ENCODE measurements at places on chromosomes 7 and 10.

GRCh38 chr10:15140698-15141097 lies 27.8 kb downstream of the NMT2 start:
- DNase-seq = no peak

GRCh38 chr10:69409176-69409495 lies 7.6 kb downstream of the TACR2 start:
- DNase-seq = no peak

- no peak for DNase-seq
These were observed 137.7 kb downstream of the ZMIZ1 start for GRCh38 chr10:79206300-79207095.

DNA sequence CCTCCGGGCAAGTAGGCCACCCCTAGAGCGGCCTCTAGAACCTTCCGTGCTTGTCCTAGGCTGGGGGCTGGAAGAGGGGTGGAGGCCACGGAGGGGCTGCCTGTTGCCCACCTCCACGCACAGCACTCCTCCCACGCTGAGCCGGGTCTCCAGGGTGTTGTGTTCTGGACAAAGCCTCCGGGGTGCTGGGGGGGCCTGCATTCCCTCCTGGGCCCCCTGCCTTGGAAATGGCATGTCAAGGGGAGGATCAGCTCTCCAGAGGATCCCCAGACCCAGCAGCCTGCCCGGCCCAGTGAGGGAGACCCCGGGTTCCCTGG lies 8.1 kb upstream of the TTYH3 start:
- DNase-seq = no peak

DNA sequence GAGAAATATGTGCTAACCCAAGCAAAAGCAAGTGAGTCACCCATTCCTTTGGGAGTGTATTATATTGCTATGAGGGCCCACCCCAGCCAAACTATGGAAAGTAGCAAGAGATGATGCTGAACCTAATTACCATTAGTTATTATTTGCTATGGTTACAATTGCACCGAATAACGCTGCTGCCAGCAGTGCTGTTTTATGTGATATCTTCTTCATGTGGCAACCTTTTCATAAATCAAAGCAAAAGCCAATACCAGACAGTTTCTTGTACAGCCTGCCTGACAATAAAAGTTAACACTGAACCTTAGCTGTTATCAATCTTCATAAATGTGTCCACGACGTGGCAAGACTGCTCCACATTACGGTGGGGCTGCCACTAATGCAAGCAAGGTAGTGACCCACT lies 241.7 kb upstream of the PLXNA4 start:
- no peak for DNase-seq

GRCh38 chr7:77315182-77315591 lies 101.0 kb downstream of the GSAP start:
- DNase-seq = no peak

DNA sequence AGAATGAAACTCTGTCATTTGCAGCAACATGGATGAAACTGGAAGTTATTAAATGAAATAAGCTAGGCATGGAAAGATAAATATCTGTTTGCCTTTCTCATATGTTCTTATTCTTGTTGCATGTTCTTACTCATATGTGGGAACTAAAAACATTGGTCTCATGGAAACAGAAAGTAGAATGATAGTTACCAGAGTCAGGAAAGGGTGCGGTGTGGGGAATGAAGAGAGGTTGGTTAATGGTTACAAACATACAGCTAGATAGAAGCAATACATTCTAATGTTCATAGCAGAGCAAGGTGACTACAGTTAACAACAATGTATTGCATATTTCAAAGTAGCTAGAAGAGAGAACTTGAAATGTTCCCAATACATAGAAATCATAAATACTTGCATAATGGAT lies 105.1 kb downstream of the FAM107B start:
- no peak for DNase-seq

DNA sequence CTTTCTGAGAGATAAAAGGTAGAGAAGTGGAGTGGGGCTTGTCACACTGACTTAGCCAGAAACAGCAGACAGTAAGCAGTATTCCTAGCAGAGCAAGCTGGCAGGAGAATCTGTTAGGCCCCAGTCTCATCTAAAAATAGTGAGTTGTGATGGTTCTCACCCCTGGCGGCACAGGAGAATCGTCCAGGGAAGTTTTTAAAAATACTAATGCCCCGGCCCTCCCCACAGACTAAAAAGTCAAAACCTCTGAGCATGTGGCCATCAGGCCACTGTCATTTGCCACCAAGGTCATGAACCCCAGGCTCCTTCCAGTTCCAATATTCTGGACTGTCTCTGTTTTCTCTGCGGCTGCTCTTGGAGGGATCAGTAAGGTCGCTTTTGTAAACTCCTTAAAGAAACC lies 34.0 kb downstream of the LYZL1 start:
- no peak for DNase-seq

GRCh38 chr10:109838592-109839244 lies 84.6 kb downstream of the XPNPEP1 start:
- DNase-seq = no peak

DNA sequence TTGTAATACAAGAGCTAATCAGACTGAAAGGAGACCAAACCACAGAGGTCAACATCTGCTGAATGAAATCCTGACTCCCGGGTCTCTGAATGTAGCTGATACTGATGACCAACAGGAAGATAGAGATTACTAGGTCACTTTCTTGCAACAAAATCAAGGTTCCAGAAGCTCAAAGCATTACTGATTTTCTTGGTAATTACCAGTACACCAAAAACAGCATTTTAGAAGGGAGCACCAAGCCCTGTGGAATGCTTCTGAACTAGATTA lies 177.7 kb downstream of the SLC25A13 start:
- no peak for DNase-seq

DNA sequence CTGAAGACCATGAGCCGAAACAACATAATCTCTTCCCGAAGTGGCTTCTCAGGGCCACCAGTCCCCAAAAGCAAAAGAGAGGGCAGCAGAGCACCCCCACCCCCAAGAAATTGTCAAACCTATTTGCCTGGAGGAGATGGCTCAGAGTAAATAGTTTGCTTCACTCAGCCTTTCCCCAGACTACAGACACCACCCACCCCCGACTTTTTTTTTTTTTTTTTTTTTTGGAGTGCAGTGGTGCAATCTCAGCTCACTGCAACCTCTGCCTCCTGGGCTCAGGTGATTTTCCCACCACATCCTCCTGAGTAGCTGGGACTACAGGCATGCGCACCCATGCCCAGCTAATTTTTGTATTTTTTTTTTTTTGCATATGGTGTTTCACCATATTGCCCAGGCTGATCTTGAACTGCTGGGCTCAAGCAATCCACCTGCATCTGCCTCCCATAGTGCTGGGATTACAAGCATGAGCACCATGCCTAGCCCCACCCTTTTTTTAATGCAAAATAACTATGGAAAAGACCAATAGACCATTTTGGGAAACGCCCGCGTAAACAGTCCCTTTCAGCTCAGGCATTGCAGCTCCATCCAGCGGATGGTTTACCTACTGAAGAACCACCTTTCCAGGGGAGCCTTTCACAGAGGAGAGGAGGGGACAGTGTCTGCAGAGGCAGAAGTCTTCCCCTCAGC lies 9.7 kb downstream of the ZMIZ1 start:
- no peak for DNase-seq

DNA sequence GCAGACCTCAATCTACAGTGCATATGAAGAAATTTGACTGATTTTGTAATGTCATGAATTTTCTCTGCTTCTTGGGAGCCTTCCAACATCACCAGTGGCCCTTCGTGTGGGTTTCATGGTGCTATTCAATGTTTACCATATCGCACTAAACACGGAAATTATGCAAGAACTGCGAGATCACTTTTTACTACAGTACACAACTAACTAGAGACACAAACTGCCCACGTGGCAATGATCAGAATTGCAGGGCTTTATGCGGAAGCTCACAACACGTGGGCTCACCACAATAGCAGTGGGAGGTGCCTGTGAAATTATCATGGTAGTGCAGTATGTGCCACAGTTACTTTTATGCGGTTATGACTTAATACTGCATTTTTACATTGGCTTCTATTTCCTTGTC lies 449.7 kb upstream of the KLF6 start:
- DNase-seq = no peak

DNA sequence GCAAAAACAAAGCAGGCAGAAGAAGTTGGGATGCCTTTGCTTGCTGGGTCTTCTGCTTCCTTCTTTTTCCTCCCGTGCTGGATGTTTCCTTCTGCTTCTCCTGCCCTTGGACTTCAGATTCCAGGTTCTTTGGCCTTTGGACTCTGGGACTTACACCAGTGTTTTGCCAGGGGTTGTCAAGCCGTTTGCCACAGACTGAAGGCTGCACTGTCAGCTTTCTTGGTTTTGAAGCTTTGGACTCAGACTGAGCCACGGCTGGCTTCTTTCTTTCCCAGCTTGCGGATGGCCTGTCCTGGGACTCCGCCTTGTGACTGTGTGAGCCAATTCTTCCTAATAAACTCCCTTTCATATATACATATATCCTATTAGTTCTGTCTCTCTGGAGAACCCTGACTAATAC lies 11.3 kb upstream of the LCOR start:
- DNase-seq = no peak

DNA sequence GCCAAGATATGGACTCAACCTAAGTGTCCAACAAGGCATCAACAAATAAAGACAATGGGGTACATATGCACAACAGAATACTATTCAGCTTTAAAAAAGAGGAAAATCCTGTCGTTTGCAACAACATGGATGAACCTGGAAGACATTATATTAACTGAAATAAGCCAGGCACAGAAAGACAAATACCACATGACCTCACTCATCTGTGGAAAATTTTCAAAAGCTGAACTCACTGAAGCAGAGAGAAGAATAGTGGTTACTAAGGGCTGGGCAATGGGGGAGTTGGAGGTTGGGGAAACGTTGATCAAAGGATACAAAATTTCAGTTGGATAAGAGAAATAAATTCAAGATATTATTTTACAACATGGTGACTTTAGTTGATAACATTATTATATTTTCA lies 221.4 kb upstream of the PITRM1 start:
- no peak for DNase-seq

- no peak for DNase-seq
These were observed 2.7 kb upstream of the PRKRIP1 start for GRCh38 chr7:102393467-102393866.

GRCh38 chr7:139883814-139884213 lies 54.8 kb downstream of the TBXAS1 start:
- no peak for DNase-seq

DNA sequence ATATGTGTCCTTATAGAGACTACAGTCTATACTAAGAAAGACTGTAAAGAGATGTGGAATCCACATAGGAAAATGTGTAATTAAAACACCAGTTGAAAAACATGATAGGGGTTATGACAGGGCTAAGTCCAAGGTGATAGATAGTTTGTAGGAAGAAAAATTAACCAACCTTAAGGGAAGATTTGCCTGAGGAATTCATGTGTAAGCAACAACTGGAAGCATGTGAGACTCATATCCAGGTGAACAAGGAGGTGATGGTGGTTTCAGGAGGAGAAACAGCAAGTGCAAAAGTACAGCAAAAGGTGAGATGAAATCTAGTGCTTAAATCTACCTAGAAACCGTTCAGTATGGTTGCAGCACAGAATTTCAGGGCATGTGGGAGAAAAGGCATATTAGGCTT lies 216.7 kb upstream of the ETV1 start:
- no peak for DNase-seq
